Activated T-cell treated with anti-CD3 and anti-CD28 coated beads for 48 hours (primary cell): ENCODE measurements at places on chromosomes 6 and 20.

DNA sequence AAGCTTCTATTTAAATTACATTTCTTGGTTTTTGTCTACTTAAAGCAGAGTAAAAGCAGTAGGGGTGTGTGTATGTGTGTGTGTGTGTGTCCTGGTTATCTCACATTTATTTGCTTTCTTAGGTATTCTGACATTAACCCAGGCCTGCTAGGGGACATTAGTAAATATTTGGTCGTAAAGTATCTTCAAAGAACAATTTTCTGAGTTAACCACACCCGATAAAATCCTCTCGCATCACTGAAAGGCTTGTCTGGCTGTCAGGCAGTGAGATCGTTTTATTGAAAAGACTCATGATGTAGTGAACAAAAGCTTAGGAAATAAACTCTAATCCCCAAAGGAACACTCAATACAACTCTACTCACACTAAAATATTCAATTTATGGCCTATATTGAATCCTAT is 77.9 kb downstream of the ZNF217 start:
- no peak for DNase-seq

DNA sequence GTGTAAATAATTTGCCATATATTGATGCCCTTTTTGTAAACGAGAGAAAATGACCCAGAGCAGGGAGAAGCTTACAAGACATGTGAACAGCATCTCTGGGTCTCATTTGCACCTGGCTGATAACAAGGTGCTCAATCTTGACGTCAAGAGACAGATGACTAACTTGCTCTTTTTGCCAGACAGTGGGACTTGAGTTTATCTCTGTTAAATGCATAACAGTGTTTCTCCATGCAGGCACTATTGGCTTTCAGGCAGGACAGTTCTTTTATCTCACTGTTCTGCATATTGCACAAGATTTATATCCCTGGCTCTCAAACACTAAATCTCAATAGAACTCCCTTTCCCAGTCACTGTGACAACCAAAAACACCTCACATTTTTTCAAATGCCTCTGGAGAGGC is 56.4 kb downstream of the RFX6 start:
- no peak for DNase-seq

DNA sequence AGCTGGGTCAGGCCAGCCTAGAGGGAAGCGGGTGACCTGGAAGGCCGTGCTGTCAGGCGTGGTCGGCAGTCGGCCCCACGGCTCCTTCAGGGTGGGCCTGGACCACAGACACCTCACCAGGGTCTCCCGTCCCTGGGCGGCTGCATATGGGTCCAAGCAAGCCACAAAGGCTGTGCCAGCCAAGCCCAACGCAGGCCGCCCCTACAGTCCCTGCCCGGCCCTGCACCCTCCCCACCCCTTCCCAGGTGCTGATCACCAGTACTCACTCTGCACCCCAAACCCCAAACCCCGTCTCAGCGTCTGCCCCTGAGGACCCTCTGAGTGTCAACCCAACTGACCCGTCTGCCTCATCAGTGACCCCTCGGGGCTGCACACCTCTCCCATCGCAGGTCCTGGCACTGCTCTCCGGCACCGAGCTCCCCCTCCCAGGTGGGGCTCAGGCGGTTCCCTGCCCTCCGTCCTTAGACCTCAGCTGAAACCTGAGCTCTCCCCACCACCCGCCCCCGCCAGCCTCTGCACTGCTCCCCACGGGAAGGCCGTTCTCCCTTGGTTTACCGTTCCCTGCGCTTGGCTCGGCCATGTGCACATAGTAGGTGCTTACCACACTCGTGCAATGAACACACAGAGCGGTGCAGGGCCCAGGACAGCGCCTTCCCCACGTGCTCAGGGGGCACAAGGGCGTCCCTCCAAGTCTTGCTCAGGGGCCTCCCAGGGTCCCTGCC is 1.5 kb upstream of the PPDPF start:
- no peak for DNase-seq

GRCh38 chr20:44596876-44597275 is 14.5 kb downstream of the PKIG start:
- DNase-seq = no peak

DNA sequence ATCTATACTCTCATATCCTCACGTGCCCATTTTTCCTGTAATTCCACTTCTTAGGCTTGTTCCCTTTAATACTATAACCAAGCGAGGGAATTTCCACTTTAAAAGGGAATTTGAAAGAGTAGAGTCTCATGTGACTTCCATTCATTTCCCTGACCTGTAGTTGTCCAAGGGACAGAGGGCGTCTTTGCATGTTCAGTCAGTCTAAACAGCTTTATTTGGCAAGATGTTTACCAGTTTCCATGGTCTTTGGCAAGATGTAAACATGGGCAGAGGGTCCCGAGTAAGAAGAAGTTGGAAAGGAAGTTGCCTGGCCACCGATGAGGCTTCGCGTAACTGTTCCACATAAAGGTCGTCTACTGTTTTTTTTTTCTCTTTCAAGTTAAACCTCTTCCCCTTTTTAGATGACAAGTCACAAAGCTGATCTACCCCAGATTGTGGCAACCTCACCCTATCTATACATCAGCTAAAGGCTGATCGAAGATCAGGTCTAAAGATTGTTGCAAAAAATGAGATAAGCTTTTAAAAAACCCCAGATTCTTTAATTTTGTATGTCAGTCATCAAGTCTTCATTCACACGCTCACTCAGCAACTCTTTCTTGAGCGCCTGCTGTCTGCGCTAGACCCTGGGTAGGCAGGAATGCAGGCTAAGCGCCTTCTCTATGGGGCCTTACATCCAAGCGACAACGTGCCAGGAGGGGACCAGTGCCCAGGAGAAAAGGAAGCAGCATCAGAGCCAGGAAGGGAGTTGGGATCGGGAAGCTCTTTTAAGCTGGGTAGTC is 31.7 kb upstream of the CCR6 start:
- DNase-seq = no peak

DNA sequence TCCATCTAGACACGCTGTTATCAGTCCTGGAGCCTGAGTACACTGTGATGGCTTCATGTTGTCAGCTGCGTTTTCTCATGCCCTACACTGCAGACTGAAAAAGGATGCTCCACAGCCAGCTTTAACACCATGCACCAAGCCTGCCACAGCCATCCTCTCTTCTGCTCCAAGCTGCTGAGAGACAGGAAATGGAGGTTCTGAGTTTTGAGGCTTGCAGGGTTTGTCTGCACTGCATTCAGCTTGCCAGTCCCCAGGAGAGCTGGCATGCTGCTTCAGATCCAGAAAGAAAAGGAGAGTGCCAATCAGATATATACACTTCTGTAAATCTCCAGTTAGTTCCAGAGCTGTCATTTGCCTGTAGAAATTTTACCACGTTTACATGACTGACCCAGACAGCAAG is 550.7 kb upstream of the FLRT3 start:
- no peak for DNase-seq

DNA sequence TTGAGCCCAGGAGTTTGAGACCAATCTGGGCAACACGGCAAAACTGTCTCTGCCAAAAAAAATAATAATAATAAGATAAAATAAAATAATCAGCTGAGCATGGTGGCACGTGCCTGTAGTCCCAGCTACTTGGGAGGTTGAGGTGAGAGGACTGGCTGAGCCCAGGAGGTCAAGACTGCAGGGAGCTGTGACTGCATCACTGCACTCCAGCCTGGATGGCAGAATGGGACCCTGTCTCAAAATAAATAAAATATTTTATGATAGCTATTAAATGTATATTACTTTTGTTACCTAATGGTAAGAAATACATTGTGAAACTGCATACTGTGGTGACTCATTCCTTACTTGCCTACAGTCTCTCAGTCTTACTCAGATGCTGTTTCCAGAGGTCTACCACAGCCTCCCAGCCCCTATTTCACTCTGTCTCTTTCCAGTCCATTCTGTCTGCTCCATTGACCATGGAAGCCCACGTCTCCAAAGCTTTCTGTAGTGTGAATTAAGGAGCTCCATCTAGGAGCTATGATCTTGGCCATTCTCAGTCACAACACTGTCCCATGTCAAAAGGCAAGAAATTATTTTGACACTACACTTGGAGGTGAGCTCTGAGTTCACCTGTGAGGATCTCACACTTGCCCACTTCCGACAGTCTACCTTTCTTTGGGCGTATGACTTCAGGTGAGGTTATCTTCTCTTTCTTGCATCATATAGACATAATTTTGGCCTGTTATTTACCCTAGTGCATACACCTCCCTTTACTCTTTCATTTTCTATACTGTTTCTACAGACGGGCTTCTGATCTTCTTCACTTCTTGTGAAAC is 22.4 kb upstream of the SNX9 start:
- peak; percentile 23 for DNase-seq

DNA sequence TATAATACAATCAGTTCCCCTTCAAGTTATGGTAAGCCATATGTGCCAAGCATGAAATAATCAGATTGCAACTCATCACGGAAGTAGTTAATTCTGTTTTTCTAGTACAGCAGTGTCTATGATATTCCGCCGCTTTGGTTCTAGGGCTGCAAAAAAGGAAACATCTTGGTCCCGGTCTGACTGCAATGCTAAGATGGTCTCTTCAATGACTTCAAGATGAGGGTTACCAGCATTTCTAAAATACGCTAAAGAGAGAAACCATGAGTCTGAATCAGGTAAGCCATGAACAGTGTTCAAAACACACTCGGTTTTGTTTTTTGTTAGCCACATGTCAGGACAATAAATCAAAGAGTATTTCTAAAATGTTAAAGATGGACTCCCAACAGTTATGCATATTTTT is 3.2 kb upstream of the ANKRD60 start:
- no peak for DNase-seq

DNA sequence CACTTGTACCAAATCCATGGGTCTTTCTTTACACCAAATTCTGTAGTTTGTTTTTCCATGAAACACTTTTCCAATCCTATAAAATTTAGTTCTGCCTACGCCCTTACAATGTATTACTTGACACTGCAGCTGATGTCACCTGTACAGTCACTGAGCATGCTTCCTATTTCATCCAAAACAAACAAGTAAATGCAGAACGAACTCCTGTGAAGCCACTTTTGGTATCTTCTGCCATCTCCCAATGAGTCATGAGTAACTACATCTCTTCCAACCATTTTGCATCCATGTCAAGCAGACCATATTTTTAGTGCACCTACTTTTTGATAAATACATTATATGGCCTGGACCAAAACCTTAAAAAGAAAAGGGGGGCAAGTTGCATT is 42.4 kb downstream of the HDDC2 start:
- DNase-seq = no peak

- no peak for DNase-seq
Measured at GRCh38 chr6:16854986-16855385, 93.7 kb upstream of the ATXN1 start.

DNA sequence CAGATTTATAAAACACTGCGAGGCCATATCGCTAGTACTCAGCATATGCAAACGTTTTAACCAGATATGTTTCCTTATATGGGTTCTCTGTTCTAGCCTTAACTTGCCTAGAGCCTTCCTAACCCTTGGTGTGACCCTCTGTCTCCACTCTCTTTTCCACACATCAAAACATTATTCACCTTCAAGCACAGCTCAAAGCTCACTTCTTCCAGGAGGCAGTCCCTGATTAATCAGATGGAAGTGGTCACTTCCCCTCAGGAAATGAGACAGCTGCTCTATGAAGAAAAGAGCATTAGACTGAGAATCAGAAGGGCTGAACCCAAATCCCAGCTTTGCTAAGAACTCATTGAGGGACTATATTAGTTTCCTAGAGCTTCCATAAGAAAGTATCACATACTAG is 39.8 kb upstream of the SLC17A4 start:
- DNase-seq = no peak

- DNase-seq = no peak
Measured at GRCh38 chr20:1489764-1490436, 1.3 kb downstream of the SIRPB2 start.

- DNase-seq = no peak
Measured at GRCh38 chr6:36071281-36071680, 43.7 kb downstream of the MAPK14 start.

GRCh38 chr20:15257569-15257870 is 920.1 kb upstream of the FLRT3 start:
- DNase-seq = no peak

DNA sequence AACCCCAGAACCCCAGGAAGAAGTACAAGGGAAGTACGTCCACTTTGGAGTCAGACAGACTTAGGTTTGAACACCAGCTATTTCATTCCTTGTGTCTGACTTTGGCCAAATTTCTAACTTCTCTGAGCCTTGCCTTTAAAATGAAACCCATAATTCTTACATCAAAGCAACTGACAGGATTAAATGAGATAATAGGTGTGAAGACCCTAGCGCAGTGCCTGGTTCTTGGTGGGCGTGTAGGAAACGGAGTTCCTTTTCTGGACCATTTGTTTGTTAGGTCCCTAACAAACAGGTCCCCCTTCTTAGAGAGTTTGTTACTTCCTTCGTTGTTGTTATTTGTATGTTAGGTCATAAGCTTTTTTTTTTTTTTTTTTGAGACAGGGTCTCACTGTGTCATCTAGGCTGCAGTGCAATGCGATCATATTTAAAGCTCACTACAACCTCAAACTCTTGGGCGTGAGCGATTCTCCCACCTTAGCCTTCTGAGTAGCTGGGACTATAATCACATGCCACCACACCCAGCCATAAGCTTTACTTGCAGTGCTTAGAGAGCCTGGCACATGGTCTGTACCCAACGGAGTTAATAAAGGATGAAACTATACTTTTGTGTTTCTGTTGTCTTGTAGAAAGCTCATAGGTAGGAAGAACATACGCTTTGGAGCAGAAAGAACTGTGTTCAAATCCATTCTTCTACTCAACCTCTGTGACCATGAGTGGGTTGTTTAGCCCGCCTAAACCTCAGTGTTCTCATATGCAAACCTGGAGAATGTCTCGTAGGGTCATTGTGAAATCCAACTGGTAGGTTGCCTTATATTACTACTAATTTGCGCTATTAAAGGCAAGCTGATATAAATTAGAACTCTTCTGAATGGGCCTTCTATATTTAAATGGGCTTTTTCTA is 21.8 kb upstream of the MROH8 start:
- no peak for DNase-seq

DNA sequence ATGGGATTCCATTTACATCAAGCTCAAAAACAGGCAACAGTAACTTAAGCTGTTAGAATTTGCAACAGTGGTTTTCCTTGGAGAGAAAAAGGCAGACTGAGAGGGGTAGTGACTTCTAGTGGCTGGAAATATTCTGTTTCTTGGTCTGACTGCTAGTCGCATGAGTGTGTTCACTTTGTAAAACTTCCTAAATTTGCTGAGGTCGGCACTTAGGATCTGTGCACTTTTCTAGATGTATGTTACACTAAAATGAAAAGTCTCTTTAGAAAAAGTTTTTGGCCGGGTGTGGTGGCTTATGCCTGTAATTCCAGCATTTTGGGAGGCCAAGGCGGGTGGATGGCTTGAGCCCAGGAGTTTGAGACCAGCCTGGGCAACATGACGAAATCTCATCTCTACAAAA is 18.7 kb downstream of the OVOL2 start:
- no peak for DNase-seq

DNA sequence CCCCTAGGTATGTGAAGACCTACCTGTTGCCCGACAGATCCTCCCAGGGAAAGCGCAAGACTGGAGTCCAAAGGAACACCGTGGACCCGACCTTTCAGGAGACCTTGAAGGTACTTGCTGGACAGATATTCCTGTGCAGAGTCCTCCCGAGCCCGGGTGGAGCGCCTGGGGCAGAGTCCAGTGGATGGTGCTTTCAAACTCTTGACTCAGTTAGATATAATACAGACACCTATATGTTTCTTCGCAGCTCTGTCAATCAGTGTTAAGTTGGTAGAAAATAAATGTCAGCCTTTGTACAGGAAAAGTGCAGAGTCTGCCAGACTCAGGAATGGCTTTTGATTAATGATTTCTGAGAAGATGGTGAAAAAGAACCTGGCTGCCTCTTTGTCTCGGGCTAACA is 67.2 kb downstream of the EZR start:
- no peak for DNase-seq

GRCh38 chr20:40255365-40255764 is 433.7 kb downstream of the MAFB start:
- DNase-seq = no peak
